Vein endothelial cell (primary cell): ENCODE measurements at places on chromosomes 11 and 22. TPM values are rescaled to one million over a fixed set of nuclear protein-coding genes. Genes with fewer than 3 reads are reported as not detected.

The GRIK4 gene
- 0.10 and 0.33 TPM in 2 replicates for total RNA-seq

The CRYBB1 gene
- total RNA-seq = not detected in 2 replicates

The FBLN1 gene
- 0.29 and 0.65 TPM in 2 replicates for total RNA-seq

The MYO18B gene
- not detected in 2 replicates for total RNA-seq

The KRTAP5-11 gene
- not detected in 2 replicates for total RNA-seq
